ENCODE measurements at places on chromosomes 1 and 21.

GRCh38 chr1:87795615-87796337, 467.1 kb downstream of the LMO4 start:
- no peak for DNase-seq

- DNase-seq: no peak
Measured at GRCh38 chr1:14894811-14895560, 258.6 kb upstream of the TMEM51 start.

DNA sequence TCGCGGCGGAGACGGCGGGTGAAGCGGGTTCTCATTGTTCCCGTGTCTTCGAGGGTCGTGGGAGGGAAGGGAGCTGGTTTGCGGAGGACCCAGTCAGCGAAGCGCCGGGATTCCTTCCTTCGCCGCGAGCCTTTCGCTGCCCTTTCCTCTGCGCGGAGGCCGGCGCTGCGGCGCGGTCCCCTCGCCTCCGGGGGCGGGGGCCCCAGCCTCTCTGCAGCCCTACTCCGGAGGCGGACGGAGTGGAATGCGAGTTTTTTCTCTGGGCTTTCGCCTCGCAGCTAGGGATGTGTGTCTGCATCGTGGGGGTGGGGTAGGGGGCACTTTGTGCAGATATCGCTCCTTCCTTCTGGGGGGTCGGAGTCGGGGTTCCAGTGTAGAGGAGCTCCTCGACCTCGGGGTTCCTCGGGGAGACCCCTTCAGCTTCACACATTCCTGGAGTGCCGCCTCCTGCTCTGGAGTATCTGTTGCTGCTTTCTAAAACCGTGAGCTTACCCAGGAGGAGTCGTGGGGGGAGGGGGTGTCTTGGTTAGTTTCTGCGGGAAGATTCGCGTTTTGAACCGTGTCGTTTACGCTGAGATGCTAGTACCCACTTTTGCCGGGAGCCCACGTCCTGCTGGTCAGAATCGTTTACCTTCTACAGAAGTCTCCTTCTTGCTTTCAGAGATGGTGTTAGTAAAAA, 595 bp downstream of the RNF2 start:
- no peak for DNase-seq

DNA sequence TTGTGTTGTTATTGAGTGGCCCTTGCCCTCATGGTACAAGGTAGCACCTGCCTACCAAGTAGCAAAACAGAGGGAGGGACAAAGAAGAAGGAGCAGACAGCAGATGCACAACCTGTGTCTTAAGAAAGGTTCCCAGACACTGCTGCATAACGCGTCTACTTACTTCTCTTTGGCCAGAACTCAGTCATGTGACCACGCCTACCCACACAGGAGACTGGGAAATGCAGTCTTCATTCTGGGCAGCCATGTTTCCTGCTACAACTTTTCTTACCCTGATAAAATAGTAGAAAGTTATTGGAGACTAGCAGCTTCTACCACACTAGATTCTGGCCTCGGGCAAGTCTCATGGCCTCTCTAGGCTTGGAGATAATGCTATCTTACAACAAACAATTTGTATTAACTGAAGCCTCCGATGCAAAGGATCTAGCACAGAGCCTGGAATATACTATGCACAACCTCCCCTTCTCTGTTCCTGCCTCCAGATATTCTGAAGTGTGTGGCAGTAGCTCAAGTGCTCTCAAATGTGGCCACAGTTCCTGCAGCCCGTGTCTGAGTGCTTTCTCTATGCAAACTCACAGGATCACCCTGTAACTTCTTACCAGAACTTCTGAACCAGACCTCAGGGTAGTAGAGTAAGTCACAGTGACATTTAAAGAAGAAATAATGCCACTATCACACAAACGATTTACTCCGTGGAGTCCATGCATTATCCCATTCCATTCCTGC, 34.1 kb upstream of the BTG2 start:
- no peak for DNase-seq

GRCh38 chr1:71882637-71883036, 399.7 kb downstream of the NEGR1 start:
- DNase-seq: no peak

DNA sequence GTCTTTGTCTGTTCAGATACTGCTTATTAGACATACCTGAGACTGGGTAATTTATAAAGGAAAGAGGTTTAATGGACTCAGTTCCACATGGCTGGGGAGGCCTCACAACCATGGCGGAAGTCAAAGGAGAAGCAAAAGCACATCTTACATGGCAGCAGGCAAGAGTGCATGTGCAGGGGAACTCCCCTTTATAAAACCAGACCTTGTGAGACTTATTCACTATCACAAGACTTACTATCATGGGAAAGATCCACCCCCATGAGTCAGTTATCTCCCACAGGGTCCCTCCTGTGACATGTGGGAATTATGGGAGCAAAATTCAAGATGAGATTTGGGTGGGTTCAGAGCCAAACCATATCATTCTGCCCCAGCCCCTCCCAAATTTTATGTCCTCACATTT, 7.1 kb upstream of the PSMA5 start:
- DNase-seq: no peak

- DNase-seq: peak; percentile 50
Measured at GRCh38 chr1:9628541-9629444, 22.7 kb upstream of the PIK3CD start.

DNA sequence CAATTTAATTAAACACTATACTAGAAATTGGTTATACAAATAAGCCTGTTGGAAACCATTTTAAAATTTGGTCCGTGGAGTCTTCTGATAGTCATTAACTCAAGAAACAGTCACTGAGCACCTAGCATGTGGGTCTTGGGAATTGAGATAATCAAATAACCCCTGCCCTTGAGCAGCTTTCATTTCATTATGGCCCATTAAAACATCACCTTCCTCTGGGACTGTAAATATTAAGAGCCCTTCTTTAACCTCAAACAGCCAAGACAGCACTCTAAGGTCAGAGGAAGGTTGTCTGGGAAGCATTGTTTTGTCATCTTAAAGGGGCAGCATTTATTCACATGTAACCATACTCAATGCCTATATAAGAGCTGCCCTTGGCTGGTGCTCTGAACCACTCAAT, 610.3 kb upstream of the USP24 start:
- no peak for DNase-seq

GRCh38 chr1:234848972-234849649, 239.1 kb upstream of the IRF2BP2 start:
- DNase-seq: no peak

DNA sequence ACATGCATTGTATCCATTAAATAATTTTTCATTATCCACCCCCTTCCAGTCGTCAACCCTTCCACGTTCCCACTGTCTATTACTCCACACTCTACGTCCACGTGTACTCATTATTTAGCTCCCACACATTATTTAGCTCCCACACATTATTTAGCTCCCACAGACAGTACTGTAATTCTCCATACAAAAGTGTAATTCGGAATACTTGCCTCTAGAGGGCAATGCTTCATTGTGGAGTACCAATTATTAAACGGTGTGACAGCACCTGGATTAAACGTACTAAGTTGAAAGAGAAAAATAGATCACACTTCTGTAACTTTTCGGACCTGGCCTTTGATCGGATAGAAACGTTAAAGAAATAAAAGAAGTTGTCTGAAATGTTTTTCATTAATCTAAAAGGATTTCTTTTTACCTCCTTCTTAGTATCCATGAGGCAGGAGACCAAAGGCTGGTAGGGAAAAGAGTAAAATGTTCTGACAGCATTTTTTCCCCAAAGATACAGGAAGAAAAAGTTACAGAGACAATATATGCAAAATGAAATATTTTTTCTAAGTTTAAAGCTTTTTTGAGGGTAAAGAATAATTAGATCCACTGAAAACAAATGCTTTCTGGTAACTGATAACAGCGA, 99.2 kb downstream of the LHX8 start:
- no peak for DNase-seq

DNA sequence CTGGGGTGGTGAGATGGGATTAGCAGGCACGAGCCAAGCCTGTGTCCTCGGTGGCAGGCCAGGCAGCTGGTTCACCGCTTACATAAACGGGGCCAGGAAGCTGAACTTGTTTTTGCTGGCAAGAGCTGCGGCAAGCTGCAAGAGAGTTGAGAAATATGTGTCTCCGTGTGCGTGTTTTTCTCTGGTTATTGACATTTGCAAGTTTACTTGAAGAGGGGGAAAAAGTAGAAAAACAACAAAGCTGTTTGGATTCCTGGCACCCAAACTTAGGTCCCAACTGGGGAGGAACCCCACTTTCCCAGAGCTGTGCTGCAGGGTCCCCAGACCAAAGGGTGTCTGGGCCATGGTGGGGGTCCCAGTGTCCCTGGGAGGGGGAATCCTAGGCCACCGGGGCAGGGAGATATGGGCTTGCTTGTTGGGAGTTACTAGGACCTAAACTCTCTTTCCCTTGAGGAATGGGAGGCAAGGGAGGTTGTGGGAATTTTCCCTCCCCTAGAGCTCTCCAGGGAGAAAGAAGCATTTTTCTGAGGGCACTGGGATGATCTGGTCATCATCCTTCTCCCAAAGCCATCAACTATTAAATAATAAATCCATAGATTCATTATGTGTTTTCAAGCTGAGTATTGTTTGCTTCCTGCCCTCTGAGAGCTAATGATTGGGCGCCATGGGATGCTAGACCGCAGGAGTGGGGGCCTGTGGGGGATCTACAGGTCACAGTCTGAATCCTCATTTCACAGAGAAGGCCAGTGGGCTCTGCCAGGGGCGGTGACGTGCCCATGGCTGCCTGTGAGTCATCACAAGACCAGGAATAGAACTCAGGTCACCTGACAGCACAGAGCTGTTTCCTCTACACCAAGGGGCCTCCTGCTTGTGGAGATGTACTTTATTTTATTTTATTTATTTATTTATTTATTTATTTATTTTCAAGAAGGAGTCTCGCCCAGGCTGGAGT, 14.8 kb downstream of the IL6R start:
- no peak for DNase-seq

DNA sequence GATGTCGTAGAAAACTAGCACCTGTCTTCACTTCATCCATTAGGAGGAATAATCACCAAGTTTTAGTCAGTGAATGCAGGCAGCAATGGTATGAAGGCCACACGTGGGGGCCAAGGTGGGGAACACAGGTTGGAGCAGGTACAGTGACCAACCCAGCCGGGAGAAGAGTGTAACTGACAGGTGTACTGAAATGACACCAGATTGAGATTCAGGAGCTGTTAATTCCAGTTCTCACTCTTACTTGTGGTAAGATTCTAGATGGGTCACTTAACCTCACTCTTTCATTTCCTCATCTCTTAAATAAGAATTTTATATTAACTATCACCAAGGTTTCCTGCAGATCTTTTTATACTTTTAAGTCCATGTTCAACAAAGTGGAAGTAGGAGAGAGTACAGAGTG, 206.2 kb upstream of the PTBP2 start:
- no peak for DNase-seq

GRCh38 chr1:18597160-18598042, 33.2 kb upstream of the PAX7 start:
- DNase-seq: peak; percentile 31

DNA sequence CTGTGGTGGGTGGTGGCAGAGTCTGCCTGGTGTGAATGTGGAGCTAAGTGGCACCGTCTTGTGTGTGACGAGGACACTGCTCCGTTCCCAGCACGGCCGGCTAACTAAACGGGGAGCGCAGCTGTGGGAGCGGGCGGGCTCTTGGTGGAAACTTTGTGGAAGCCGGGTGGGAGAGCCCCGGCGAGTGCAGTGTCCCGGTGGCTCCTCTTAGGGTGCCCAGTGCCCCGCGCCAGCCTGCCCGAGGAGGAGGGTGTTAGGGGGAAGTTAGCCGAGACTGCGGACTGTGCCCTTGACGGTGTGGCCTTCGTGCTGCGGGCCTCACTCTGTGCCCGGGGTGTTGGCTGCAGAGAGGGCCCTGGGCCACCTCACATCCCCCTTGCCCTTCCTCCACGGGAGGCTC, 9.9 kb downstream of the PEX10 start:
- no peak for DNase-seq

- no peak for DNase-seq
Measured at GRCh38 chr21:40011371-40011770, 144.1 kb downstream of the PCP4 start.

DNA sequence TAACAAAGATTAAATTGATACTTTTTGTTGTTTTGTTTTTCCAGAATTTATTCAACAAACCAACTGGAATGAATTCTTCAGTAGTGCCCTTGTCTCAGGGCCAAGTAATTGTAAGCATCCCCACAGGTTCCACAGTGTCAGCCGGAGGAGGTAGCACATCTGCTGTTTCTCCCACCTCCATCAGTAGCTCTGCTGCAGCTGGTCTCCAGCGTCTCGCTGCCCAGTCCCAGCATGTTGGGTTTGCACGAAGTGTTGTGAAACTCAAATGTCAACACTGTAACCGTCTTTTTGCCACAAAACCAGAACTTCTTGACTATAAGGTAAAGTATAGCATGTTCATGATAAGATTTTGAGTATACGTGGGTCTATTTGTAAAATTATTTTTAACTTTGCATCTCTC, 118.5 kb downstream of the ZMYM4 start:
- no peak for DNase-seq

DNA sequence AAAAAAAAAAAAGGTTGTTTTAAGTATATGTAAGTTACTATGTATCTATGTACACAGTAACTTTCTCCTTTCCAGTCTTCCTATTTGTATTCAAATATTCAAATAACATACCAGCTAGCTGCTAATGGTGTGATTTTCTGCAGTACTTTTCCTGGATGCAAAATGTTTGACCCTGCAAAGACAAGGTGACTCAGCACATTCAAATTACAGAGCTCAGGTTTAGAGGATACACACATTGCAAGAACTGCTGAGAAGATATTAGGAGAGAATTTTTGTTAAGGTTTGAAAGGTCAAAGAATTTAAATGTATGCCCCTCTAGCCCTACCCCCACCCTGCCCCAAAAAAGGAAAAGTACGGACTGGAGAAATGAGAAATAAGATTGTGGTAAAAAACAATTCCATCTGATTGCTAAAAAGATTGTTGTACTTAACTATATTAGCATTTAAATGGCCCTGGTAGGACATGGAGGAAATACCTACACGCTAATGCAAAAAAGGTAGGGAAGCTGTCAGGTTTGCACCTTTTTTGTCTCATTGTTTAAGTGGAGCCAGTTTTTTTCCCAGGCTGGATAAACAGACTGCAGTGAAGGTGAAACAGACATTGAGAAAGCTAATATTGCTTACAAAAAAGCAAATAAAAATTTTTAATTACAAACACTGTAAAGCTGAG, 45.6 kb downstream of the ZNF281 start:
- no peak for DNase-seq

- DNase-seq: no peak
Measured at GRCh38 chr1:34342334-34342733, 165.6 kb downstream of the C1orf94 start.

- no peak for DNase-seq
Measured at GRCh38 chr1:7300893-7301663, 470.0 kb upstream of the VAMP3 start.

GRCh38 chr1:189847613-189848012, 630.1 kb downstream of the BRINP3 start:
- DNase-seq: no peak
